ENCODE measurements at places on chromosomes 2 and 18.

GRCh38 chr2:31269087-31269486 is 35.1 kb downstream of the EHD3 start:
- DNase-seq: no peak

DNA sequence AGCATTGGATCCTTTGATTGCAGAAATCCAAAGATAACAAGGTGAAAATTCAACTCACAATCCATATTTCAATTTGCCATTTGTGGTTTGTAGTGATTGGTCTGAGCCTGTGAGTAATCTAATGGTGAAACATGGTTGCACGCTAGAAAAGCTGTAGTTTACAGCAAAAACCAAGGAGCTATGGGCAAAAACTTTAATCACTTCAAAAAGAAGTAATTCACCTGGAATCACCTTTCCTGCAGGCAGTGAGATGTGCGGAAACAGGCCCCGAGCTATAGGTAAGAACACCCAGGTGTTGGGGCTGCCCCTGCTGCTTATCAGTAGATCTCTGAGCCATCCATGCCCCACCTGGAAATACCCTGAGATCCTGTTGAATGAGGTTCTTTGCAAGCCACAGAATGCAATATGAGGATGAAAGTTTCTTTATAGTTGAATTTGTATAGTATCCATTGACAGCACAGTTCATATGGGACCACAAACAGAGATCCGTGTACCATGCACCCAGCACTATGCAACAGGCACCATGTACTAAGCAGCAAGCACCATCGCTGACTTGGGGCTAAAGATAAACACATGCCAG is 208.2 kb downstream of the SPP2 start:
- no peak for DNase-seq

GRCh38 chr18:50686409-50686808 is 126.5 kb downstream of the MAPK4 start:
- no peak for DNase-seq

- DNase-seq: no peak
Measured at GRCh38 chr2:237361194-237362004, 52.6 kb downstream of the COL6A3 start.

DNA sequence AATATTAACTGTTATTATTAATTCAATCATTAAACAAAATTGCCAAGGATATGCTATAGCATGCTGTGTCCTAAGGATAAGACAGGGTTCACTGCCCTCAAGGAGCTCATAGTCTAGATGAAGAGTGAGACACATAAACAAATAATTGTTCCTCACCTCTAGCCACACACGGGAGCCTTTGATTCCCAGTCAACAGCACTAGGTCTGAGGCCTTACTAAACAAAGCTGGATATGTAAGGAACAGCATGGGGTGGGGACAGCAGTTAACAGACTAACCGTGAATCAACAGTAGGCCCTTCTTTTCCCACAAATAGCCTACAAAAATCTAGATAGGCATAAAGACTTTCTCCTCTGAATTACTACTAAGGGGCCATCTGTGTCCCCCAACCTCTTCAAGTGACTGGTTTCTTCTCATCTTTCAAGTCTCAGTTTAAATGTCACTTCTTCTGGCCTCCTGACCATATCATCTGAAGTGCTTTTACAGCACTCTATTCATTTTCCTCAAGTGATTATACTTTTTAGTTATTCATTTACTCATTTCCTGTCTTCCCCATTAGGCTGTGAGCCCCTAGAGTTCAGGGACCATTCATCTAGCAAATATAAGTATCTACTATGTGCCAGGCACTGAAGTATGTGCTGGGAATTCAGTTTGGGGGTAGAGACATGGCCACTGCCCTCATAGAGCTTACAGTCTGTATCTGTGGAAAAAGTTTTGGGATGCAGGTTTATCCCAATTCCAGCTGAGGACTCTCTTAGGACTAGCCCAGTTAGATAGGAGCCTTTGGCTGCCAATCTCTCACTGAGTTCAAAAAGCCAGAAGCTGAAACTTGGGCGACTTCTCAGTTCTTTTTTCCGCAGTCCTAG is 29.9 kb upstream of the IHH start:
- no peak for DNase-seq

GRCh38 chr2:168182550-168183249 is 64.7 kb downstream of the STK39 start:
- DNase-seq: no peak

DNA sequence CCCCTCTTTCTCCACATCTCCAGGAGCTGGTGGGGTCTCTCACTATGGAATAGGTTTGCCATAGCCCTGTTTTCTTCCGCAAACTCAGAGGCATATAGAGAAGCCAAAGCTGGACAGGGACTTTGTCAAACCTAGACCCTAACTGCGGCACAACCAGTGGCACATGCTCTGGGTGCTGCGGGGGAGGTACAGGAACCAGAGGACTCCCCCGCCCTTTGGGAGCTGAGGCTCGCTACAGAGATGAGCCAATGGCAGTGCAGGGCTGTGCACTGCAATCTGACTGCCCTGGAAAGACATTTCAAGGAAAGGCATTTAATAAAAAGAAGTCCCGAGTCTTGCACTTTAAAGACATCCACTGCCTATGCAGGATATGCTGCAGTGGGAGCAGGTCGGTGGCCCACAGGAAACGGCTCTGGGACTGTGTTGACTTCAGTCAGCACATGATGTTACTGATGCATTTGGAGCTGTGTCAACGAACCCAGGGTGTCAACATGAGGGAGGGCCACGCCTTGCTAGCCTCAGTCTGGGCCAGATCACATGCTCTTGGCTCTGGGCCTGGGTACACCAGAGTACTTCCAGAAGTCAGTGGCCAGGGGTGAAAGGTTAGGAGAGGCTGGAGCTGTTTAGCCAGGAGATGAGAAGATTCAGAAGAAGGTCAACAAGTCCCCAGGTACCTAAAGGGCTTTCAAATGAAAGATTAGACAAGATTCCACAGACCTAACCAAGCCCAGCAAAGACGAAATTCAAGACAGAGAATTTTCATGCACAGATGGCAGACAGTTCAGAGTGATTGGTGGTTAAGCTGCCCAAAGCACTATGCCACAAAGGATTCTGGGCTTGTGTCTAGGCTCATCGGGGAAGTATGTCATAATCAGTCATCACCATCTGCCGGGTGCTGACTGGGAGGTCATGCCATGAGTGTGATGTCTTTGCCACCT is 8.2 kb downstream of the SLC35F6 start:
- peak; percentile 35 for DNase-seq

DNA sequence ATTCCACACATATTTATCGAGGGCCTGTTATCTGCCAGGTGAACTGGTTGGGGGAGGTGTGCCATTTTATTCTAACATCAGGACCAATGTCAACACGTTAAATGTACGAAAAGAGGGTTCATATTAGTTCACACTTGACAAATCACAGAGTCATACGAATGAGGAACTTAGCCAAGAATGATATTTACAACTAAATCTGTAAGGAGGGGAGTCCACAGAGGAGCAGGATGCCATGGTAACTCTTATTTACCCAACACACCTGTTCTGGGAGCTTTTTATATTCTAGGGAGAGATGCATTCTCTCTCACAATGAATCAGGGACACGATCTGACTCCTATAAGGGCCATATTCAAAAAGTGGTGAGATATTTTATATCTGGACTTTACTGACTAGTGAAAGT is 144.1 kb downstream of the CDC42EP3 start:
- no peak for DNase-seq

- no peak for DNase-seq
Measured at GRCh38 chr2:65482971-65483370, 50.6 kb upstream of the SPRED2 start.

DNA sequence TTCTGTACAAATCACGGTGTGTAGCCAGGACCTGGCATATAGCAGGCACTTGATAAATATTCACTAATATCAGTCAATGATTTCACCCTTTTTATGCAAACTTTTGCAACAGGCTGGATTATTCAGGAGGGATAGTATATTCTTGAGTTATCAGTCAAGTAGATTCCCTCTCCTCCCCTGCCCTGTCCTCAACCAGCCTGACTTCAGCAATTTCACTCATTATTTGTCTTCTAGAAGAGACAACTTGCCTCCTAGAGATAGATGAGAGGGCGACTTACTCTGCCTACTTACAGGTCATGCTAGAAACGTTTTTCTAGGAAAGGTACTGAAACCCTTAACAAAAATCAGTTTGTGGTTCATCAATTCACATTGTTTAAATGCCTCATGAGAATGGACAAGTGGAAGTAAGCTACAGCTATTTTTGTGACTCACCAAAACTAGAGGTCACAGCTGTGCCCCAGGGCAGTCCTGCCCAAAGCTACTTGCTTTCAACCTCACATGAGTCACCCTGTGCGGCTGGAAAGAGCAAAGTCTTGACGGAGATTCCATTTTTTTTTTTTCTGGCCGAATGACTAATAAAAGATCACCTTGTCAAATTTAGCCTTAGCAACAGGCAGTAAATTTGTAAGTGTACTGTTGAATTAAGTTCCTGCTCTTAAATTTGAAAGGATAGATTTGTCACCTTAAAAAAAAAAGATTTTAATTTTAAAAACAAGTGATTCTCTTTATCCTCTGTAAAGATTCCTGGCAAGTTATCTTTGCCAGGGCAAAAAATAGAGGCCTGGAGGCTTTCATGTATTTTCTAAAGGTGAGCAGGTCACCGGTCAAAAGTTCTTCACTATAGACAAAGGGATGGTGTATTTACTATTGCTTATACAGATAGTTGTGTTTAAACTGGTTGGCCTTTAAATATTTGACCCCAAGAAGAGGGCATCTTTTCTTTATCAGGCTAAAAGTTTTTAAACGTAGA is 109.0 kb upstream of the SLC35G4 start:
- DNase-seq: no peak

DNA sequence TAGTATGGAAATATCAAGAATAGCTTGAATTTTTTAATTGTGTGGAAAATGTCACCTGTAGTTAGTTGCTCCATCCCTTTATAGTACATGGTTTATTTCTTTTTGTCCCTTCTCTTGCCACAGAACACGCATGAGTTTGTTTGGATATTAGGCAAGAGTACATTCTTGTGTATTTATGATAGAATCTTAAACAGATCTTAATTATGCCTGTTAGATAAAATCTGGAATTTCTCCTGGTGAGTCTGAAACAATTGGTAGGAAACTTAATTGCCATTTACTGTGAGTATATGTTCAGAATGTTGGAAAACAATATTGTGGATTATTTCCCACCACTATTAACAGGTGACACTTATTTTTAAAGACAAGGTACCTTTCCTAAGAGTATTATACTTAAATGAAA is 30.2 kb upstream of the CABYR start:
- no peak for DNase-seq

- peak; percentile 31 for DNase-seq
Measured at GRCh38 chr2:7773362-7774360, 856.4 kb downstream of the RNF144A start.

DNA sequence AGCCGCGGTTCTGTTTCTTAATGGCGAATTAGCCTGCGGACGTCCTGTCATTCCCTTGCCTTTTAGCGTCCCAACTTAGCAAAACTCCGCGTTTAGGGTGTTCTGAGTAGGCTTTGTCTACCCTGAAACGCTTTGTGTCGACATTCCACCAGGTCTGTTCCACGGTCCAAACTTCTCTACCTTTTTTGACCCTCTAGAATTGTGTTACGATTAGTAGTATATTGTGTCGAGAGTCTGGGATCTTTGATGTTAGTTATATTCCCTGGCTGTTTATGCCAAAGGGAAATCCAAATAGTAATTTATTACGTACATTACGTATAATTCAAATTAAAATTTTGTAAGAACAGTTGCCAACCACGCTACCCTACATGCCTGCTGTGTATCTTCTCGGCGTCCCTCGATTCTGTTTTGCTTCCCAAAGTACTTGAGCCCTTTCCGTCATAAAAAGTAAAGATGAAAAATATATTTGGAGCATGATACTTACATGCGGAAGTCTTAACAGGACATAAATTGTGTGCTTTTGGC is 495 bp upstream of the TTC32 start:
- no peak for DNase-seq

- DNase-seq: no peak
Measured at GRCh38 chr2:27551514-27551913, 31.3 kb upstream of the ZNF512 start.

DNA sequence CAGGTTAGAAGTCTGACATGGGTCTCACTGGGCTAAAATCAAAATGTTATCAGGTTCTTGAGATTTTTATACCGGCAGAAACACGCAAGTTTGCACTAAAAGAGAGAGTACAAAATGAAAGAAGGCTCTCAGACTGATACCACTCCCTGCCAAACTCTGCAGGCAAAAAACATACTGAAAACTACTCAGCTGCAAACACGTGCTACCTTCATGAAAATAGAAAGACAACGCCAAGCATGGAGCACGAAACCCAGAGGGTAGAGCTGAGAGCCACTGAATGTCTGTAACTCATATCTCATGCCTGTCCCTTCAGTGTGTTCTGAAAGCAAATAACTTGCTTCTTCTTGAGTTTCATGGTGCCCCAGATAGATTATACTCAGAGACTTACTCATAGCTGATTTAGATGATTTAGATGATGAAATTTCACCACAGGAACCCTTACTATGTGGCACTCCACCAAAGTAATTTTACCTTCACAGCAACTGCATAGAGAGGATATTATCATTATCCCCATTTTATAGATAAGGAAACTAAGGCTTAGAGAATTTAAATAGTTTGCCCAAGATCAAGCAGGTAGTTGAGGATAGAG is 313.0 kb upstream of the SLC39A10 start:
- DNase-seq: no peak

- DNase-seq: no peak
Measured at GRCh38 chr2:73089270-73090030, 17.9 kb upstream of the SFXN5 start.

GRCh38 chr2:215361876-215362561 is 50.2 kb downstream of the ATIC start:
- no peak for DNase-seq

- DNase-seq: no peak
Measured at GRCh38 chr2:240355001-240355891, 80.2 kb upstream of the GPC1 start.

GRCh38 chr18:25392192-25392591 is 40.2 kb upstream of the ZNF521 start:
- DNase-seq: no peak

GRCh38 chr18:47263430-47264307 is 12.2 kb upstream of the SKOR2 start:
- no peak for DNase-seq

DNA sequence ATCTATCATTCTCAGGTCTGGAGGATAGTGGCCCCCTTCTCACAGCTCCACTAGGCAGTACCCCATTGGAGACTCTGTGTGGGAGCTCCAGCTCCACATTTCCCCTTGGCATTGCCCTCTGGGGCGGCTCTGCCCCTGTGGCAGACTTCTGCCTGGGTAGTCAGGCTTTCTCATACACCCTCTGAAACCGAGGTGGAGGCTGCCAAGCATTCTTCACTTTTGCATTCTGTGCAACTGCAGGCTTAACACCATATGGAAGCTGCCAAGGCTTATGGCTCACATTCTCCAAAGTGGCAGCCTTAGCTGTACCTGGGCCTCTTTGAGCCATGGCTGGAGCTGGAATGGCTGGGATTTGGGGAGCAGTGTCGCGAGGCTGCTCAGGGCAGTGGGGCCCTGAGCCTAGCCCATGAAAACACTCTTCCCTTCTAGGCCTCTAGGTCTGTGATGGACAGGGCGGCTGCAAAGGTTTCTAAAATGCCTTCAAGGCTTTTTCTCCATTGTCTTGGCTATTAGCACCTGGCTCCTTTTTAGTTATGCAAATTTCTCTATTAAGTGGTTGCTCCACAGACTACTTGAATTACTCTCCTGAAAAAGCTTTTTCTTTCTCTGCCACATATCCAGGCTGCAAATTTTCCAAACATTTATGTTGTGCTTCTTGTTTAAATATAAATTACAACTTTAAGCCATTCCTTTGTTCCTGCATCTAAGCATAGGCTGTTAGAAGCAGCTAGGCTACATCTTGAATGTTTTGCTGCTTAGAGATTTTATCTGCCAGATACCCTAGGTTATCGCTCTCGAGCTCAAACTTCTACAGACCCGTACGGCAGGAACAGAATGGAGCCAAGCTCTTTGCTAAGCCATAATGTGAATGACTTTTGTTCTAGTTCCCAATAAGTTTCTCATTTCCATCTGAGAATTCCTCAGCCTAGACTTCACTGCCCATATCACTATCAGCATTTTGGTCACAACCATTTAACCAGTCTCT is 206.5 kb downstream of the CPS1 start:
- DNase-seq: no peak

All from CD4-positive, alpha-beta T cell treated with Interleukin-21 for 1 hour (primary cell).